ENCODE measurements at places on chromosomes 3 and 15.

DNA sequence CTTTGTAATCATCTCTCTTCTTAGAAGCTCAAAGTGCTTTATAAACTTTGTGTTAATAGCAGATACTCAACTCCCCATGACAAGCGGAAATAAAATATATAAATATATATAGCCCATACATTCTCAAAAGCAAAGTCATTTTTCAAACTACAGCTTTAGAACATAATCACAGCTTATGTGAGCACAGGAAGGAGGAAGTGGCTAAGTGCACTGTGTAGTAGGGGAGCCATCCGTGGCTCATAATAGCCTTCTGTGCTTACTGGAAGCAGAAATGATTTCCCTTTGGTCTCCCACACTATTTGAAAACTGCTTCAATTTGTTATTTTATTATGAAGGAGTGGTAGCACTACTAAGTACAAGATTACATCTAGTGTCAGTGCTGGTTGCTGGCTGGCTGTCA, 151.4 kb upstream of the ARL6 start:
- no peak for DNase-seq

- DNase-seq: no peak
These were observed 117.7 kb downstream of the C3orf38 start for GRCh38 chr3:88267441-88267840.

DNA sequence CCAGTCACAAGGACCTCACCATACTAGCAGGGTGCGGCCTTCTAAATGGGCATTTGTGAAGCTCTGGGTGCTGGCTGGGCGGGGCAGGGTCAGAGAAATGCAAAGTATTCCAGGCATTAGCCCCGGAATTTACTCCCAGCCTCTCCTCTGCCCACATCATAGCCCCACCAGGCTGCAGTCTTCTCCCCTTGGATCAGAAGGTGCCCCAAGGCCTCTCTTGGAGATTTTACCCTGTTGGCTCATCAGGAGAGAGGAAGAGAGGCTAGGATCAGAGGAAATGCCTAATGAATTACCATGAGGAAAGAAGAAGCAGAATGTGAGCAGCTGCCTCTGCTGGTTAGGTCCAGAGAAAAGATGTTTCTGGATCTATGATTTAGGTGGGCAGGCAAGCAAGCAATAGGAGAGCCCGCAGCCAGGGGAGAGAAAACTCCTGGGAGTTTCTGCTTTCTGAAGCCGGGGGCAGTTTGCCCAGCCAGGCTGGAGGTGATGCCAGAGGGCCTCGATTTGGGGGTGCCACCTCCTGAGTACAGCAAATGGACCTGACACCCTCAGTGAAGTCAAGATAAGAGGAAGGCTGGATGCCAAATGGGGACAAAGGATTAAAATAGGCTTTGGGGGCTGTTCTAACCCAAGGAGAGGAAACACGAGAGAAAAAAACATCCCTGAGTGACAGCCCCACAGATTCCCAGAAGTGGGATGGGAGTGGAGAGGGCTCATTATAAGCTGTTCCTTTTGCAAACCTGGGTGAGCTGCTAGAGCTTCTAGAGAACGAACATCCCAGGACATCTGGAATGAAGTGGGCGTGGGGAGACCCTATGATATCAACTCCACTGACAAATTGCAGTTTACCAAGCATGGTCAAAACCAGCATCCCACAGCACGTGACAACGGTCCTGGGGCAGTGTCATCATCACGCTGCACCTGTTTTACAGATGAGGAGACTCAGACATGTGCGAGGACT, 65.4 kb downstream of the BDH1 start:
- DNase-seq: no peak

GRCh38 chr3:197363553-197364409, 65.4 kb upstream of the DLG1 start:
- DNase-seq: no peak
